KBM-7 (cell line): ENCODE measurements at places on chromosomes 4 and X.

DNA sequence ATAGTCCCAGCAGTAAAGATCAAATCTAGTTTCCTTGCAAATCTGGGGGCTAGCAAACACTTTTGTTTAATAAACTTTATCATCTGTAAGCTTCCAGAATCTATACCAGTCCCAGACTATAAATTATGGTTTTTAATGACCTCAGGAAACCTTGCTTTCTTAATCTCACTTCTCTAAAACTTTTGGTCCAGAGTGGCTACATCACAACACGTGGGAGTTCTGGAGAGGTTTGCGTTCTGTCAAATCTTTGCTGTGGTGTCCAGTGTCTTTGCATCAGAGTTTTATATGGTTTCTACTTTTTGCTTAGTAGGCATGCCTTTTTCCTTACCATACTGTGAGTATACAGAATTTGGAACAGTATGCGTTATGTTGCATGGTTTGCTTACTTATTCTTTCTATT is 193.9 kb downstream of the ANK2 start:
- DNase-seq, result no peak

DNA sequence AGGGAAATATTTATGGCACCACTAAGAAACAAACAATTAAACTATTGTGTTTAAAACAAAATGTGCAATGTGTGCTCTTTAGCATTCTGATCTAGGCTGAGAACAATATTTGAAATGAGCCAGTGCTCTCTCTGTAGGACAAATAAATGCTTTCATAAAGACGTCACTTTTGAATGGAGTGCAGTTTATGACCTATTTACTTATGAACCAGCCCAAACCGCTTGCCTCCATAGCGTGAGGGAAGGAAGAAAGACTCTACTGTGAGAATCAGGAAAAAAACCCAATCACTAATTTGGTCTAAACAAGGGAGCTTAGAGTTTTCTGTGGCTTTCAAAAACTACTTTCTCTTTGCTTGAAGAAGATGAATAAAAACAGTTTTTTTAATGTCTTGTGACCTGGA is 39.4 kb downstream of the SAT1 start:
- DNase-seq, result no peak

DNA sequence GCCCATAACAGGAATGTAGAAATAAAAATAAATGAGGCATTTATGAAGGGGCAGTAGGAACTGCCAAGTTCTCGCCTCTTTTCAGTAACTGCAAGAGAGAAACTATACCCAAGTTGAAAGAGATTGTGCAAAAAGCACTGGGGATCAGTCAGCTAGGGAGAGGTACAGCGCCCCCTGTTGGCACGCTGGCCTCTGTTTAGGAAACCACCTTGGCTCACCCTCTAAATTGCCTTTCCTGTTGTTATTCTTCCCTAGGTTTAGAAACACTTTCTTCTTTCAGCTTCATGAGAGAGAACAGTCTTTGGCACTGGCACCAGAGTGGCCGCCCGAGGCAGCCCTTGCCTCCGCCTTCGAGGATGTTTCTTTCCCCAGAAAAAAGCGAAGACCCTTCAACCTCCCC is 348.5 kb downstream of the MID1IP1 start:
- DNase-seq, result peak; percentile 85

DNA sequence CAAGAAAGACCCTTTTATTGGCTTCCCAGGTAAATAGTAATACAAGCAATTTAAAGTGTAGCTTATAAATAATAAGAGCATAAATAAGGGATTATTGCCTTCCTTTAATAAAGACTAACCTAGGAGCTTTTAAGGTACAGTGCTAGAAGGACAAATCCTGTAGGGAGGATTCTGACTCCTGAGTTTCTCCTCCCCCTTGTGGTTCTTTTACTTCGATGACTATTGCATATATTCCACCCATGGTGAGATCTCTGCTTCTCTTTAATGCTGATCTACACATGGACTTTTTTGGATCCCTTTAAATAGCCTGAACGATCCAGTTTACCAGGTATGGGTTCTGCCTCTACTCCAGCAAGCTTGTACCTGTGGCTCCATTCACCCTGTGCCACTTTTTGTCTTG is 2.5 kb downstream of the GALNT7 start:
- DNase-seq, result peak; percentile 48

DNA sequence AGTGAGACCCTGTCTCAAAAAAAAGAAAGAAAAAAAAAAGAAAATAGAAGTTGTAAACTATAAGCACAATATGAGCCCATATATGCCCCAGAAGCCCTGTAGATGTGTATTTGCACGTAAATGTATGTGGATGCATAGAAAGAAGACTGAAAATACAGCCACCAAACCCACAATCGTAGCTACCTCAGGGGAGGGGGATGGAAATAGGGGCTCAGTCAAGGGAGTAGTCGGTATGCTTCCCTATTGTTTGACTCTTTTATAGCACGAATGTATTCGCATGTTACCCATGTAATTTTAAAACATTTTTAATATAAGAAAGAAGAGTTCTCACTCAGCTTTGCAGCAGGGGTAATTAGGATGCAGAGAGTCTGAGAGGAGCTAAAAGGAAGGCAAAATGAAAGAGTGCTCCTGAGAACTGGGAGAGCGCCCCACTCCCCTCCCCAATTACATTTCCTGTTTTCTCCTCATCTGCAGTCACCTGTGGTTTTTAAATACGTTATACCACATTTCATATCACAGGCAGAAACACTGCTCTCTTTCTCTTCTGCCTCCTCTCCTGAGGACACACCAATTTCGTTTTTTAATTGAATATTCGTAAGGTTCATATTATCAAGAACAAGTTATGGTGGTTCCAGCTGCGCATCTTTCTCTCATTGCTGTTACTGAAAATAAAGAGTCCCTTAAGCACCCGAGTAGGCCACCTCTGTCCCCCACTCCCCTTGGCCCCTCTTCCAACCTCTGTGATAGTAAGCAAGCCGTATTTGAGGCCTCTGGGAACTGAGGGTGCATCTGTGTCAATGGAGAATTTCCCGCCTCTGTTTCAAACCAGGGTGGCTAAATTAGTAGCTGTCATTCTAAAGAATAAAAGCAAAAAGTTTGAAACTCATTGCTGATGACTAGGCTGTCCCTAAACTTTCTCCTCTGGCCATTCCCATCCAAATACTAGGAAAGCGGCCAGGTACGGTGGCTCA is 10.7 kb downstream of the SEPTIN6 start:
- peak; percentile 88 for DNase-seq

DNA sequence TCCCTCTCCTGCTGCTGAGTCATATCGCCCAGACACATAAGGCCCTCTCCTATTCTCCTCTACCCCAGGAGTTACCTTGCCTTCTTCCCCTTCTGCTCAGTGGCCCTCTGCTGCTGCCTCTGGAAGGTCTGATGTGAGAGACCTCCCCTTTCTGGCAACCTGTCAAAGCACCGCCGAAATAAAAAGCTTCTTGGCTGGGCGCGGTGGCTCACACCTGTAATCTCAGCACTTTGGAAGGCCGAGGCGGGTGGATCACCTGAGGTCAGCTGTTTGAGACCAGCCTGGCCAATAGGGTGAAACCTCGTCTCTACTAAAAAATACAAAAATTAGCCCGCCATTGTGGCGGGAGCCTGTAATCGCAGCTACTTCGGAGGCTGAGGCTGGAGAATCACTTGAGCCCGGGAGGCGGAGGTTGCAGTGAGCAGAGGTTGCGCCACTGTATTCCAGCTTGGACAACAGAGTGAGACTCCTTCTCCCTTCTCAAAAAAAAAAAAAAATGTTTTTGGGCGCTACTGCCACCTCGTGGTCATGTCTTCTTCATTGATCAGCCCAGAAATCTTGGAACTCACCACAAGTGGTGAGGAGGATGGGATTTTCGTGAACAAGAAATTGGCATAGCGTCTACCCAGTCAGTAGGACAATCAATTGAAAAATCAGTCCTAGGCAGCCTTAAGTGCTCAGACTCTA is 8.6 kb upstream of the ZXDA start:
- peak; percentile 74 for DNase-seq

DNA sequence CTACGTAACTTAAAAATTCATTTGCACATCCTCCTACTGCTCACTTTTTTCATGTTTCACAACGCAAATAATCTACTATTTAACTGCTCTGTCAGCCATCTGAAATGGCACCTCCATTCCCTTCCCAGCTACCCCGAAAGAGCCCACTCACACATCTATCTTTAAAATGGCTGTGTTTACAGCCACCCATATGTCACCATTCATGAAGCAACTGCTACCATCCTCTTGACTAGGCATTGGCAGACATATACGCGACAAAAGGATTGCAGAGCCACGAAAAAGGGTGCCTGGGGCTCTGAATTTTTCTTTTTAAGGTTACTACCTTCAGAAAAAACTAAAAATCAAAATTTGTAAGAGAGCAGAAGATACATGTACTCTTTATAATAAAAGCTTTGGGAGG is 11.5 kb downstream of the SH3RF1 start:
- no peak for DNase-seq

GRCh38 chrX:112779139-112779538 is 61.5 kb downstream of the AMOT start:
- DNase-seq, result no peak

DNA sequence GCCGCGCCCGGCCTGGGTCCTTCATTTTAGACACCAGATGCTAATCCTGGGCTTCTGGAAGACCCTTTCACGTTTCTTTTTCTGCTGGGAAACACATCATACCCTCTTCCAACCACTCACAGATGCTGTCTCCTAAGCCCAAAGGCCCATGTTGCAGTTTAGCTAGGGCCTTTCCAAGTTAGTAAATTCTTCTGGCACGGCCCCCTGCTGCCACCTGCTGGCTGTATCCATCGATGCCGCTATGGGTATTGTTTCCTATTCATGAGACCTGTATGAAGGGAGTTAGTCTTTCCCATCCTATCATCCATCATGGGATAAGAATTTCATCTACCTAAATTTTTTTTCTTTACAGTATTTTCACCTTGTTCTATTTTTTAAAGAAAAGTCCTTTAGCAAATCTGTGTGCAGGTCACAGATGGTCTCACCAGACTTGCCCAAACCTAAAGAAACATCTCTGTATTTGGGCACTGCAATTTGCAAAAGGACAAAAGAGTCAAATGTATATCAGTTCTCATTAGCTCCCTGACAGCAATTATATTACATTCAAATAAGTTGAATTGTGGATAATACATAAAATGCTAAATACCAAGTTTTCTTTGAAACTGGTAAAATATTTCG is 37.8 kb upstream of the SLC9A7 start:
- peak; percentile 92 for DNase-seq

DNA sequence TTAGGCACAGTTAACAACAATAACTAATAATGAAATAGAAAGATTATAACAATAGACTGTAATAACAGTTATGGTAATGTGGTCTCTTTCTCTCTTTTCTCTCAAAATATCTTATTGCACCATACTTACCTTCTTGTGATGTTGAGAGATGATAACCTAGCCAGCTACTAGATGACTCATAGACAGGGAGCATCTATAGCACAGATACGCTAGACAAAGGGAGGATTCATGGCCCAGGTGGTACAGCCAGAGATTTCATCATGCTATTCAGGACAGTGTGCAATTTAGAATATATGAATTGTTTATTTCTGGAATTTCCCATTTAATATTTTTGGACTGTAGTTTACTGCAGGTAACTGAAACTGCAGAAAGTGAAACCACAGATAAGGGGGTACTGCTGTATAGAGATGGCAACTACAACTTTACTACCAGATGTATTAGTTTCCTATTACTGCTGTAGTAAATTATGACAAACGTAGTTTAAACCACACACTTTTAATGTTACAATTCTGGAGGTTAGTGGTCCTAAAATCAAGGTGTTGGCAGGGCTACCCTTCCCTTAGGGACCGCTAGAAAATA is 41.8 kb upstream of the MAGED1 start:
- no peak for DNase-seq

DNA sequence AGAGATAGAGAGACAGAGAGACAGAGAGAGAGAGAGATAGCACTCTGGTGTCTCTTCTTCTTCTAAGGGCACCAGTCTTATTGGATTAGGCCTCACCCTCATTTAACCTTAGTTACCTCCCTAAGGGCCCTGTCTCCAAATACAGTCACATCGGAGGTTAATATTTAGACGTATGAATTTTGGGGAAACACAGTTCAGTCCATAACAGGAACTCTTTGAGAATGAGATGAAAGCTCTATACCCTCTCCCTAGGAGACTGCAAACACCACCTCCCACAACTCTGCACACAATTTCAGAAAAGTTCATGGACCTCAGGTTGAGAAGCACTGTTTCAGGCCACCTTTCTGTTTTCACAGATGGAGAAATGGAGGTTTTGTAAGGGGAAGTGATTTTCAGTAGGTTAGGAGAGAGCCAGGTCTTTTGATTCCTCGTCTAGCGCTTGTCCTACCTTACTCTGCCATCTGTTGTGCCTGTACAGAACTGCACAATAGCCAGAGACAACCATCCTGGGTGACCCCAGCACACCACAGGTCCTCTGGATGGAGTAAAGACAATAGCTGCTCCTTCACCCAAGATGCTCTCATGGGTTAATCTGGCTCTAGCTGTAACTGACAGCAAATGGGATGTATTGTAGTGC is 16.9 kb upstream of the LOC101059915 start:
- peak; percentile 71 for DNase-seq

DNA sequence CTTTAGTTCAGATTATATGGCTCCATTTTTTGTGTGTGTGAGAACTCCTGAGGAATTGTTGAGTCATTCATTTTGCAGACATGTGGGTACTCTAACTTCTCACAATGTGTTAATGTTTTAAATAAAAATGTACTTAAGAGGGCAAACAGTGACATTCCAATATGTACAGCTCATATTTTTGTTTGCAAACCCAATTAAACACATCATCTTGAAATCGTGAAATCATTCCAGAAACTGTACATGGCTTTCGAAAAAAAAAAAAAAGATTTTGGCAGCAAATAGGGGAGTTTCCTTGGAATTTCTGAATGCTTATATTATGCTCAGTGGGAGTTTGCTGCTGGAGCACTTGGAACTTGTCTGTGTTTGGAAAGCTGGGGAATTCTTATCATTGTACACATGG is 85.0 kb downstream of the HPGD start:
- DNase-seq, result no peak

DNA sequence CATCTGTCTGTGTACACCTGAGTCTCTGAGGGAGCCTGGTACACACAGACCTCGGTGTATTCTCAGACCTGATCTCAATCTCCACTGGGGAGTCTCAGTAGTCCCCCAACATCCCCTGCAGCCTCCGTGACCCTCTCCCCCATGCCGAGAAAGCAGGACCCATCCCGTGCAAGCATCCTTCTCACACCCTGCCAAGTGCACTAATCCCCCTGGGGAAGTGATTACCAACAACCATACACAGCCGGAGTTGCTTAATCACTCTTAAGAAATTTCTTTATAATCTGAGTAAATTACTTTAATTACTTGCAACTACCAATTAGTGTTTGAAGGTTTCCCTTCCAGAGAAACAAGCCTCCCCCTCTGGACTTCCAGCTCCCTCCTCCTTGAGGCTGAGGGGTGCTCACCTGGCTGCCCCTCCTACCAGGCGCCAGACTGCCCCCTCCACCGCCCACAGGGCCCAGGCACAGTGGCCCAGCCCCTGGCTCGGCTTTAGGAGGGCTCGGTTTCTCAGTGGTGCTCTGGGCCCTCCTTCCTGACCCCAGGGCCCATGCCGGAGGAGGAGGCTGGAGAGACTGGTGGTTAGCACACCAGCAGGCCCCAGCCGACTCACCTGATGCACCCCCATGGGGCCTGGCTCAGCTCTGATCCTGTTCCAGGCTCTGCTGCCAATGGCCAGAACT is 43.8 kb downstream of the PJA1 start:
- no peak for DNase-seq

GRCh38 chrX:16433021-16433420 is 216.9 kb upstream of the S100G start:
- DNase-seq, result no peak
